ENCODE measurements at places on chromosomes 5 and 9.

DNA sequence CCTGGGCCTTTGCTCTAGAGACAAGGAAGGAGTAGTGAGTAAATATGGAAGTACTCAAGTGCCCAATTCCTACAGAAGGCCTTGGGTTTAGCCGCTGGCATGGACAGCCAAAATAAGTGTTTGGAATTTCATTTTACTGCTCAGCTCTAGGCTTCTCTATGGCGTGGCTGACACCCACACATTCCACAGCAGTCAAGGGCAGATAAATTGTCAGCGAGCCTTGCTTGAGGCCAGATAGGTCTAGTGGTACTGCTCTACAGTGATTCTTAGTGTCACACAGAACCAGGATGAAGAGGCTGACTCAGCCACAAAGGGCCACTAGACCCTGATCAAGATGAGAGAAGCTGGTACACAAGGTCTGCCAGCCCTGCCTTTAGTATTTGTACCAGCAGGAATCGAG lies 111.0 kb upstream of the NFIB start:
- no peak for DNase-seq

- DNase-seq = no peak
Observed at GRCh38 chr9:92432972-92433548, 8.8 kb upstream of the OMD start.

DNA sequence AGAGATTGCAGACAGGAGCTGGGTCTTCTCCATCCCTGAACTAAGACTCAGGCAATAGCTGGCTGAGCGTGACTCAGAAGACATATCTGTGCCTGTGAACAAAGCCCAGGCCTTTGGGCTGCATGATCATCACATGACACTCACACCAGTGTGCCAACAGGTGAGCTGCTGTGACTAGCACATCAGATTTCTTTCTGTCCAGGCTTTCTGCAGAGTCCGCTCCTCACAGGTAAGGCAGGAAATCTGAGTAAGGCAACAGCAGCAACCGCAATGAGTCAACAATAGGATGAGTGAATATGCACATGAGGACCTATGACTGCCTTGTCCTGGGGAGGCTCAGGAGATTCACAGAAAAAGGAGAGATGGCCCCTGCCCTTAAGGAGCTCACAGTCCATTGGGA lies 293.6 kb downstream of the ACTL7B start:
- no peak for DNase-seq

GRCh38 chr9:105438141-105438806 lies 9.6 kb upstream of the FSD1L start:
- no peak for DNase-seq

DNA sequence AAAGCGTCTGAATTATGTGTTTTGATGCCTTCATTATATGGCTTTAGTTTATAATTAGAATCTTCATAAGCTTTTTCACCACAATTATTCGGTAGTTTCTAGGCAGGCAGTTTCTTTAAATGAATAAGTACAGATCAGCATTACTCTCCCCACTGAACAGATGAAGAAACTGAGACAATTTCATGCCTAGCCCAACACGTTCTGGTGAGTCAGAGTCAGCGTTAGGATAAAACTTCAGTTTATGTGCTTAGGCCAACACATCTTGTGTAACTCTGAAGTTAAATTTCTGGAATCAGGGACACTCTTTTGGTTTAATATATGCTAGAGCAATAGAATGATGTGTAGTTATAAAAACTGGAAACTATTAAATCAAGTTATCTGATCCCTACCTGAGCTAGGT lies 186.7 kb upstream of the ELL2 start:
- no peak for DNase-seq

- no peak for DNase-seq
Observed at GRCh38 chr5:151383011-151383410, 35.7 kb upstream of the SLC36A2 start.

GRCh38 chr9:20760246-20760891 lies 76.3 kb downstream of the FOCAD start:
- no peak for DNase-seq

Measured in OCI-LY7 (cell line).